GM19239 (cell line): ENCODE measurements at places on chromosomes 2 and 18.

- no peak for DNase-seq
Measured at GRCh38 chr2:150228936-150229335, 258.5 kb downstream of the RND3 start.

GRCh38 chr18:3973191-3973850 is 481.8 kb downstream of the DLGAP1 start:
- DNase-seq, result no peak

DNA sequence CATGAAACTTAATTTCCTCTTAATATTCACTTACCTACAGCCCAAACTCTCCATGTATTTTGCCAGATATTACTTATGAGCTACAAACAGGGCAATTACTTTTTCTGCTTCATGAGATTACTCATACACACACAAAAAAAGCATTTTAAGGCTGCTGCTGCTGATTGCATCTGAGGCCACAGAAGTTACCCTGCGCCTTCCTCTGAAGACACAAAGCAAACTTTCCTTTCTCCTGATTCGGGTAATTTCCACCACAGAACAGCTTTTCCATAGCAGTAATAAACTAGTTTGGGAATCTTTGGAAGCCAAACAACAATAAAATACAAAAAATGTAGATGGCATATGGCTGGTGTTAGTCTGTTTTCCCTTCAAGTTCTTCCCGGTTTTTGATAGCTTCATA is 6.2 kb downstream of the TTC32 start:
- no peak for DNase-seq

GRCh38 chr2:65434592-65435241 is 2.3 kb upstream of the SPRED2 start:
- DNase-seq, result no peak

- DNase-seq, result no peak
Measured at GRCh38 chr2:191115391-191115790, 35.4 kb downstream of the STAT4 start.

GRCh38 chr2:191713837-191714236 is 35.9 kb downstream of the NABP1 start:
- no peak for DNase-seq

DNA sequence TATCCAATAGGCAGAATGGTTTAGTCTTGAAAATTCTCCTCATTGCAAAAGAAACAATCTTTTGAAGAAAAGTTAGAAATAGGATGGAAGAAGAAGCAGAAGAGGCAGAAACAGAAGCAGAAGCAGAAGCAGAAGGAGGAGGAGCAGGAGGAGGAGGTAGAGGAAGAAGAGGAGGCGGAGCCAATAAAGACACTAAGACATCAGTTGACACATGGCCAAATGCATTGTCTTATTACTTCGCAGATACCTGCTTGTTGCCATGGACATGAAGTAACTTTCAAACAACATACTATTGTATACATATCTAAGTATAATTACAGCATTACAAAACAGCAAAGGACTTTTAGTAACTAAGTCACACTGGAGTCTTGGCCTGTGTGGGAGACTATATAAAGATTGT is 606.3 kb downstream of the METTL4 start:
- DNase-seq, result no peak

- no peak for DNase-seq
Measured at GRCh38 chr2:230942920-230943896, 18.2 kb upstream of the GPR55 start.

DNA sequence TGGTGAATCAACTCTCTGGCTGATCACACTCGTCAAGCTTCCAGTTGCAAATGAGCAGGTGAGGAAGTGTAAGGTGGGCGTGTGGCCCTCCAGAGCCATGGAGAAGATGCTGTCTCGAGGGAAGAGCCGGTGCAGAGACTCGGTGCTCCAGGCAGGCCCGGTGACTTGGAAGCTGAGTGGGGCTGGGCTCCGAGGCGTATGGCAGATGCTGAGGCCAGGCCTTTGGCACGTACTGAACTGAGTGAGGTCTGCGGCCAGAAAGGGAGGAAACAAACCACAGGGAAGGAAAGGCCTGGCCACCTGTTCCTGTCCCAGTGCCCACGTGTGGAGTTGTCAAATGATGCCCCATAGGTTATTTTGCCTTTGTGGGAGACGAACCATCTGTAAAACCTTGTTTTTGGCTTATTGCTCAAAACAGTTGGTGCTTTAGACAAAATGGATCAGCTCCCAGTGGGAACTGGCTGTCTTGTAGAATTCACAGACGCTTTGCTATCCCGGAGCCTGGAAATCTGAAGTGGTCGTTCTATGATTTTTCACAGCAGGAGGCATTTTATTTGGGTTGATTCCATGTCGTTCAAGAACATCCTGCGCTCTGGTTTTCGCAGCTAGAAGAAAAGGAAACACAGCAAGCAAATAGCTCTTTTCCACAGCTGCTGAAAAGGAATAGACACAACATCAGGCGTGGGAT is 117.5 kb upstream of the TMEM18 start:
- no peak for DNase-seq

DNA sequence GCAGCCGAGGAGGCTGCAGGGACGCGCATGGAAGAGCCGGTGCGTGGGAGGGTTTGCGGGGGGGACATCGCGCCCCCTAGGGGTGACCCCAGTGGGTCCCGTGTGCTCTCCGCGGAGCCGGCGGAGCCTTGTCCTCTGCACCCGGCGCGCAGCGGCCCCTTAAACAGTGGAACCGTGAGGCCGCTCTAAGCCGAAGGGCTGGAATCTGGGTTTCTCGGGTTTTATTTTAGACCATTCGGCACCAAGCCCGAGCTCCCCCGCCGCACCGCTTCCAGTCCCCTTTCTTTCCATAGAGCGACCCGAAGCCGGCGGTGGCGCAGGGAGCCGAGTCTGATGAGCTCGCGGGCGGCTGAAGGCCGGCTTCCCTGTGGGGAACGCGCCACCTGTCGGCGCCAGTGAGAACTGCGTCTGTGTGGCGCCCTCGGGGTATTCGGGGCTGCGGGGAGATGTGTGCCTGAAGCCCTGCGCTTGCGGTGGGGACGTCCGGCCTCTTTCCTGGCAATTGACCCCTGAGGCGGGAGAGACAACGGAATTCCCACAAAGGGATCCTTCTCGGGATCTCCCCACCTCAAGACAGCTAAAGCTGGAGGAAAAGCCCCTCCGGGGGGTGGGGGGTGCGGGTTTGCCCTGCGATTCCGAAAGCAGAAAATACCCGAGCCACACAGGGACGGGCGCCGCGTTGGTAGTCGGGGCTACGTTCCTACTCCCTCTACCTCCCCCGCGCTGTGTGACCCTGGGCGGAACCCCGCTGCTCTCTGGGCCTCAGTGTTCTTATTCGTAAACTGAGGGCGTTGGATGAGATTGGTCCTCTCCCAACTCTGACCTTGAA is 8.2 kb upstream of the EN1 start:
- DNase-seq, result peak; percentile 94

- no peak for DNase-seq
Measured at GRCh38 chr18:68560128-68560527, 154.8 kb downstream of the TMX3 start.

- no peak for DNase-seq
Measured at GRCh38 chr2:30421604-30422443, 25.2 kb upstream of the LCLAT1 start.
